ENCODE measurements at places on chromosomes 1 and 21.
A peak's percentile ranks its signal among the peaks of the same experiment; 100 is the strongest.

DNA sequence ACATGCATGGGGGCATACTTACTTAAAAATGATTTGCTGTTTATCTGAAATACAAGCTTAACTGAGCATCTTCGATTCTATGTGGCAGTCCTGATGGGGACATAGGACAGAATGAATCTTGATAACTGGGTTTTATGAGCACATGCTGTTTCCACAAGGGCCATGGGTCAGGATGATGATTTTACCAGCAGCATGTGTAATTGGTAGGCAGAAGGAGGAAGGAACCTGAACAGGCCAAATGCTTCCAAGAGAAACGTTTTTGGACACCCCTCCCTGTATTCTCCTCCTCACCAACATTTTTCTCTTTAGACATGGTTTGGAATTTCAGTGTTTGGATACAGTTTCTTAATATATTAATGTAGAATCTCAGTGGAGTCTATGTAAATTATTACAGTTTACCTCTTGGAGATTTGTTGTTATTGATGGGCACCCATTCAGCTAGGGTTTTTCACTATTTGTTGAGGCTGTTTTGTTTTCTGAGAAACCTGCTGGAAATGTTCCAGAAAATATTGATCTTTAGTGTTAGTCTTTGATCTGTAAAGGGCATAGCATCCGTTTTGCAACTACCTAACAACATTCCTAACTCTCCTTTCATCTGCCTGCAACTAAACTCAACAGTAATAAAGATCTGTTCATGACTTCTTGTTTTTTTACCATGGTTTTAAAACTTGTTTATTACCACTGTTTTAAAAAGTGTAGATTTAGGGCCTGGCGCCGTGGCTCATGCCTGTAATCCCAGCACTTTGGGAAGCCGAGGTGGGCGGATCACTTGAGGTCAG, 42.0 kb downstream of the TBCE start:
- DNase-seq = no peak

DNA sequence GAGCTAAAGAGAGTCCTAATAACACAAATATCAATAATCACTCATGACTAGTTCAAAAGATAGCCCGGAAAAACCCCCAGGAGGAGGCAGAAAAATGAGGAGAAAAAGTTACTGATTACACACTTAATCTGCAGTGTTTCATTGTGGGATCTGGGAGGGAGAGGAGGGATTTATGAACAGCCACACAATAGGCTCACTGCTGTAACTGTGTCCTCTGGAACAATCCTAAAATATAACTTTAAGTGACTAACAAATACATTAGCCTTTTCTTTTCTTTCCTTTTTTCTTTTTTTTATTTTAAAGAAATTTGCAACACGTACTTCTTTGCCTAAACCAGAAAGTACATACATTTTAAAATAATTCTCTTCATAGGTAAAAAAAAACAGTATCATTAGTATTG, 106.3 kb upstream of the LBR start:
- DNase-seq = no peak

DNA sequence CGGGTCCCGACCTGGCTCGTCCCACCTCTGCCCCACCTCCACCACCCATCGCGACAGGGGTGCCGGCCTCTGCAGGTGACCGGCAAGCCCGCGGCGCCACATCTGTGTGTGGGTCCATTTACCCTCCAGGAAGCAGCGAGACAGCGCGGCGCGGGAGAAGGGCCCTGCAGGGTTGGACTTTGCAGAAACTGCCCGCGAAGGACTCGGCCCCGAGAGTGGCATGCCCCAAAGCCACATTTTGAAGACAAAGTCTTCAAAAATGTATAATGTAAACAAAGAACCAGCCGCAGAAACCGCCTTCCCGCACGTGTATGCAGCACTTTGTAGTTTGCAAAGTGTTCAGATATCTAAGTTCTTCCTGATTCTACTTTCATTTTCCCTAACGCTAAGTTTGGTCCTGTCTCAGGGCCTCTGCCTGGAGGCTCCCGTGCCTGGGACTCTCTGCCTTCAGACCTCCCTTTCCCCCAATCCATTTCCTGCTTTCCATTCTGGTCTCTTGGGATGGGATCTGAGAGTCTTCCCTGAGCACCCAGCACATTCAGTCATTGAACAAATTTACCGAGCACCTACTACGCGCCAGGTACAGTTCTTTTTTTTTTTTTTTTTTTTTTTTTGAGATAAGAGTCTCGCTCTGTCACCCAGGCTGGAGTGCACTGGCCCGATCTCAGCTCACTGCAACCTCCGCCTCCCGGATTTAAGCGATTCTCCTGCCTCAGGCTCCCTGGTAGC, 524 bp upstream of the TMCO4 start:
- peak; percentile 42 for DNase-seq

- DNase-seq = no peak
These were observed 167.1 kb upstream of the BEND5 start for GRCh38 chr1:48943826-48944225.

GRCh38 chr1:32486463-32487113, 21.7 kb downstream of the ZBTB8B start:
- no peak for DNase-seq
